ENCODE measurements at places on chromosomes 12 and 14.

DNA sequence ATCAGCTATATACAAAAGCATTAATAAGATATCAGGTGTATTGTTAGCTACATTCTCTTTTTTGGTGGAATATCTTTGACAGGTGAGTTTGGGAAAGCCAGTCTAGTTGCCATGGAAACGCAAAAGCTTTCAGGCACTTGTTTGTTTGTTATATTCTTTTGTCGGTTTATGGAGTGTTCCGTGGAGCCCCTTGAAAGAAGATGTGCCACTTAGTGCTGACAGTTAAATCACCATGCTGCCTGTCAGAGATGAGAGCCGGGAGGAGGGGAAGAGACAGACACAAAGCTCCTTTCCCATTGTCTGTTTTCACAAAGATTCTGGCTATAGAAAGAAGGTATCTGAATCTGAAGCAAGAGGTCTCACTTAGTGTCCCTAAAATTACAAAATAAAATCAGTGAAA is 170.8 kb downstream of the SNAPC1 start:
- no peak for DNase-seq

DNA sequence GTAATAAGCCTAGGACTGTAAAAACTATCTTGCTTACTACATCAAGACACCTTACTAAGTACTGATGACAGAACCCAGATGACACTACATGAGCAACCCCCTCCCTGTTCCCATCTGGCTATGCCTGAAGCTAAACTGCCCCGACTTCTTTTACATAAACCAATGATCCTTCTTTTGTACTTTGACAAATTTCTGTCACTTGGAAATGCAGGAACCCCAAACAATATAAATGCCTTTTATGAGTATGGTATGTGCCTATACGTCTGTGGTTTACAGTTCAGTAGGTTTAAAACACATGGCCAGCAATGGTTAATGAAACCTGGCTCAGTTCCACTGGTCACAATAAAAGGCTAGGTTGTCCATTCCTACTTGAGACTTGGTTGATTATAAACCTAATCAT is 6.1 kb downstream of the SYCP3 start:
- no peak for DNase-seq

DNA sequence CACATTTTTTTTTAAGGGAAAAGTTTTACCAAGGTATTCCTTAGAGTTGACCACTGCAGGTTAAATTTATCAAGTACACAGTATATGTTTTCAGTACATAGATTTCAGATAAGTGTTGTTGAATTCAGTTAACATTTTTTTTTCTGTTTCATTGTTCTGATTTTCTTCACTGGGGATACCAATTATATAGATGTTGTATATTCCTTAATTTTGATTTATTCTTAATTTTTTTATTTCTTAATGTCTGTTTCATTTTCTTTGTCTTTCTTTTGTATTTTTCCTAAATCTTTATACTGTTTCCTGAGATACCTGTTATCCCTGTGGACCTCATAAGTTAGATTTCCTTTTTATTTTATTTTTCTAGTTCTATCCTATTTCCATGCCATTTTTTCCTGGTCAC is 234.8 kb downstream of the TTC6 start:
- no peak for DNase-seq

DNA sequence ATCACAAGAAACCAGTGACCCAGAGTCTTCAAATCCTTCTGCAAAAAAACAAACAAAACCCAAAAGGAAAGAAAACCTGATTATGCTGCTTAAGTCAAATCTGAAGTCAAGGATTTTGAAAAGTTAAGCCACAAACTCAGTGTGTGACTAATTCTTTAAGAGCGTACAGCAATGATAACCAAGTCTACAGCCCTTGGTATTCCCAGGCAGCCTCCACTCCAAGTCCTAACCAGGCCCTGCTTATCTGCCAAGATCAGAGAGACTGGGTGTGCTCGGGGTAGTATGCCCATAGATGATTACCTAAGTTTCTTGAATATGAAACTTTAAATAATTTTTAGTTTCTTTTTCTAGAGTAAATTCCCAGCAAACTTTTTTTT is 13.1 kb downstream of the PGAM5 start:
- DNase-seq, result no peak

DNA sequence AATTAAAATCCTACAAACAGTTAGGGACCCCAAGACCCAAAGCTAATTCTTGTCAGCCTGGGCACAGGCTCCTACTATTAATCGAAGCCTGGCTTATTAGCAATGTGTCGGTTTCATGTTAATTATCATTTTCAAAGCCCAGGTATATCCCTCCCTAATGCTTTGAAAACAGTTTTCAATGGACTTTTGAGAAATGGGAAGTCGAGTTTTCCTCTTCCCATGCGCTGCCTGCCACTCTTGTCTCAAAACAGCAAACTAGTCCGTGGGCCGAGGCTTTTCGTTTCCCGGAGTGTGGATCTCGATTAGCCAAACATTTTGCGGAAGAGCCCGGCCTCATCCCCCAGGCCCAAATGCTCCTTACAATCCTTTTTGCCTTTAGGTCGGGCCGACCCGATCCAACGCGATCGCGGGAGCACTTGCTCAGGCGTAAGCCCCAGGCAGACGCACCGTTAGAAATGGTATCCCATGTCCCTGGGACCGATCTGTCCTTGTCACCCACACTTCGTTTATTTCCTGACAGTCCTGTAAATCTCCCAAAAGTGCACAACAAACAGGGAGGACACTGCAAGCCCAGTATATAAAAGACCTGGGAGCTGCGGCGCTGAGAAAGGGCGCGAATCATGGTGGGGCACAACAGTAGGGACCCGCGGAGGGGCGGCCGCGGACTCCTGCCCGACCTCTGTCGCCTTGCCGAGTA is 1.5 kb downstream of the SIX6 start:
- no peak for DNase-seq

DNA sequence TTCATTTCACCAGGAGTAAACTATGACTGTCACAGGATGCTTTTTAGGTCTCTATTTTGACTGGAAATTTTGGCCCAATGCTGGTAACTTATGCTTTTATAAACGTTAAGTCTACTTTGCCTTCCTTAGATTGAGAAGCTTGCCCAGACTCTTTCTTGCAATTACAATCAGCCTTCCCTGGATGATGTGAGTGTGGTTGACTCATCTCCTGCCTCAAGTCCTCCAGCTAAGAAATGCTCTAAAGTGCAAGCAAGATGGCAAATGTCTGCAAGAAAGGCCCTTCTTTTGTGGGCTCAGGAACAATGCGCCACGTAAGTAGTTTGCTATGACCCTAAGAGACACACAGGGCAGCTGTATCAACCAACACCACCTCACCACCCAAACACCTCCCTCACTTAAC is 96.9 kb downstream of the SYNE2 start:
- DNase-seq, result no peak

DNA sequence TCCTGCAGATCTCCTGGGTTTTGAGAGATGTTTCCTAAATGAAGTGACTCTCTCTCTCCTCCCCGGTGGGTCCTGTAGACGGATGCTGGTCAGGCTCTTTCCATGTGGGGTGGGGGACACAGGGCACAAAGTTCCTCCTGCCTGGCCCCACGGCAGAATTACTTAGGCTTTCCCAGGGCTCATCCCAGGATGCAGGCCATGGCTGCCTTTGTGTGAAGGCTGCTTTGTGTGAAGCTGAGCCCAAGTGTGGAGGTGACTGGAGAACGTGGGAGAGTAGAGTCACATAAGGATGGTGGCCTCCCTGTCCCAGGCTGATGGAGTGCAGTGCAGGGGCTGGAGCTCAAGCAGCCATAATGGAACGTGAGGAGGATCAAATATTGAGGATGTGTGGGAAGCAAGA is 200.2 kb downstream of the ADGRD1 start:
- DNase-seq, result no peak

DNA sequence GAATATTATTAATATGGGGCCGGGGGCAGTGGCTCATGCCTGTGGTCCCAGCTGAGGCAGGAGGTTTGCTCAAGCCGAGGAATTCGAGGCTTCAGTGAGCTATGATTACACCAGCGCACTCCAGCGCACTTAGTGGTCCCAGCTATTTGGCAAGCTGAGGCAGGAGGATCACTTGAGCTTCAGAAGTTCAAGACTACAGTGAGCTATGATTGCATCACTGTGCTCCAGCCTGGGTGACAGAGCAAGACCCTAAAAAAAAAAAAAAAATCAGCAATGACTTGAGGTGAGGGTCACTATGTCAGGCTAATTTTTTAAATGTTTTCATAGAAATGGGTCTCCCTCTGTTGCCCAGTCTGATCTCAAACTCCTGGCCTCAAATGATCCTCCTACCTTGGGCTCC is 243.4 kb downstream of the RBM19 start:
- no peak for DNase-seq

GRCh38 chr12:58905422-58905821 is 14.9 kb downstream of the LRIG3 start:
- DNase-seq, result no peak

DNA sequence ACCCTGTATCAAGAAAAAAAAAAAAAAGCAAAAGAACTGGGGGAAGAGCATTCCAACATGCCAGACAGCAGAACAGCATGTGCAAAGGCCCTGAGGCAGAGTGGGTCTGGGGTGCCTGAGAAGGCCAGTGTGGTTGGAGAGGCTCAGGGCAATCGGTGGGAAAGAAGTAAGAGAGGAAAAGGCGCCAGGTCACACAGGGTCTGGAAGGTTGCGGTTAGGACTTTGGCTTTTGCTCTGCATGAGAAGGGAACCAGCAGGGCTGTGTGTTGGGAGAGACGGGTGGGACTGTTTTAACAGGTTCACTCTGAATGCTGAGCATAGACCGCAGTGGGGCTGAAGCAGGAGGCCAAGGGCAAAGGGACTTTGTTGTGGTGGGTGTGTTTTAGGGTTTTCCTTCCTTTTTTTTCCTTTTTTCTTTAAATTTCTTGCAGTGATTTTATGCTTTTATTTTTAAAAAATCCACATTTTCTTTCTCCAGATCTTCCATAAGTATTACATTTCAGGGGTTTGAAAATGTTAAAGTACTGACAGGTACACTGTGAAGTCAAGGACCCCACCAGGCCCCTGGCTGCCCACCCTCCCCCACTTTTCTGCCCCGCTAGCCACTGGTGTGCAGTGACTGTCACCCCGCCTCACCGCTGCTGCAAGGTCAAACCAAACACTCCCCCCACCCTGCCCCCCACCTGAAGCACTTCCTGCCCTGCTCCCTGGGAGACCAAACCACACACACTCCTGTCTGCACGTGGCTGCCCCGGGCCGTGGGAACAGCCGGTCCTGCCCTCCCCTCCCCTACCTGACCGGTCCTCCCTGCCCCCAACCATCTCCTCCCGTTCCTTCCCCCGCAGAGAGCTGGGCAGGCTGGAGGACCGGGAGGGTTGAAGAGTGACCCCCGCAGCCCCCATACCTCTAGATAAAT is 30.0 kb downstream of the DTX1 start:
- DNase-seq, result no peak

- no peak for DNase-seq
Observed at GRCh38 chr12:89899651-89900050, 191.0 kb upstream of the ATP2B1 start.

GRCh38 chr12:6230321-6231110 is 30.3 kb downstream of the CD9 start:
- DNase-seq, result peak; percentile 81

- DNase-seq, result no peak
Observed at GRCh38 chr14:71687166-71687831, 244.9 kb upstream of the RGS6 start.

- no peak for DNase-seq
Observed at GRCh38 chr14:95323917-95324316, 4.2 kb upstream of the CLMN start.

DNA sequence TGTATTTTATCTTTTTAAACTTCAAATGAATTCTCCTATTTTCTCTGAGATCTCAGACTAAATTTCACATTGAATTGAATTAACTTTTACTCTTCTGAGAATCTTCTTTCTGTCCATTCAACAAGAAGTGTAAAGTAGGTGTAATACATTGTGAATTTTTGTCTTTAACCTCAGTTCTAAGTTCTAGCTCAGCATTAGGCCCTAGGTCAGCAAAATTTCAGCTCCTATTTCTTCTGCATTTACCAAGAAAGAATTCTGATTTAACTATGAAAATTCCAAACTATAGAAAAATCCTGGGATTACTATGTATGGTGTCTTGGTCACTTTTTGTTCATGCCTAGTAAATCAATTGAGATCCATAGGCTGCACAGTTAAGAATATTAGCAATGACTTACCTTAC is 110.9 kb upstream of the MYF6 start:
- no peak for DNase-seq

DNA sequence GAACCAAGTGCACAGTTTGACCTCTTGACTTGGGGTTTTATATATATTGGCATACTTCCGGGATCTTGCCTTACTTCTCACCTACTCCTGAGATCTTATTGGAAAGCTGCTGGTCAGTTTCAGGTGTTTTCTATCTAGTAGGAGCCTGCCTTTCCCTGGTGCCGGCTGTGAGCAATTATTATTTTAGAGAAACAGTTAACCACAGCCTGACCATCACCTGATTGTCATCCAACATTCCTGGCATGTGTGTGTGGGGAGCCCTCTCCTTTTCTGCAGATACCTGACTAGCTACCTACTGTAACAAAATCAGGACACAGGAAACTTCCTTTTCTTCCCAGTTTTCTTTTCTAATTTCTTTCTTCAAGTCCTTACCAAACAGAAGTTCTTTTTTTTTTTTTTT is 220.4 kb downstream of the ATP23 start:
- no peak for DNase-seq

DNA sequence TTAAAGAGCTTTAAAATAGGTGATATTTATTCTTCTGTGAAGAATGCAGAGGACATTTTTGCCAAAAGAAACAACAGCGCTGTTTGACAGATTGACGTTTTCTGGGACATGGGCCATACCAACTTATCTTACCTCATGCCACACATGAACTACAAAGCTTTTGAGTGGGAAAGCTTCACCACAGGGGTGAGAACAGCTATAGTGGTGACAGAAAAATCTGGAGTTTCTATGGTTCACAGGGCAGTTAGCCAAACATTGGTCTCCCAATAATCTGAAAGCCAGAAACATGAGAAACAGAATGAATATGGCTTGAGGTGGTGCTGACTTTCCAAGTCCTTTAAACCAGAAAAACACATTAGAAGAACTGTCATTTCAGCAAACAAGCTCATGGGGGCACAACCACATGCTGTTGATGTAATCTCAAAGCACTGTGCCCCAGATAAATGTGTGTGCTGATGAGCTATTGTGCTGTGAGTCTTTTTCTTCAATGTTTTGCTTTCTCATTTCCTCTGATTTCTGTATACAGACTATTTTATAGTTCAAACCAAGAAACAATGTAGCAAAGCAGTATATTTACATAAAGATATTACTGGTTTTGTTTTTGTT is 905.4 kb downstream of the SLC16A7 start:
- no peak for DNase-seq

DNA sequence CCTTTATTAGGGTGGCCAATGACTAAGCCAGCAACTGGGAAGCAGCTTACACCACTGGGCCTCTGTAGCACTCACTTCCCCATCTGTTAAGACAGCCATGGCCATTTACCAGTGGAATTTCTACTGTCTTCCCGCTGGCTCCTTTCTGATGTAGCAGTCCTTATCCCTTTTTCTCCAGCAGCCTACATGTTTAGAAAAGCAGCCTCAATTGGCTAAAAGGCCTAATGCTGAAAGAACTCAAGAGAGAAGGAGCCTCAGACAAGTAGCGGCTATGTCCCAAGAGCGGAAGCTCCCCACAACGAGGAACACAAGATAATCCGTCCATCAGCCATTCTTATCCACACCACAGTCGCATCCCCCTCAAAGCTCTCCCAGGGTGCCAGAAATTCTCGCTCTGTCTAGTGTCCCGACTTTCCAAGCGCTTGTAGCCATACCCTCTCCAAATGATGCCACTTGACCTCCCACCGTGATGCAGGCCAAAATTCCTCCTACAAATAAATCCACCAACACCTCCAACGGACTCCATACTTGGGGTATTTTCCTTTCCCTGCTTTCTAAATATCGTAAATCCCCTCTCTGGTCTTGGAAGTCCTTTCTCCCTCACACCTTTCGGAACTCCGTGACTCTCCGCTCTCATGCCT is 624 bp downstream of the M6PR start:
- DNase-seq, result no peak
